ENCODE measurements at places on chromosomes 12 and 14. TPM values are rescaled to one million over a fixed set of nuclear protein-coding genes. Genes with fewer than 3 reads are reported as not detected.

- peak; percentile 27 for DNase-seq
- no peak overlapping the region for H3K27ac ChIP-seq
- H3K4me3 ChIP-seq: no peak overlapping the region
Measured at GRCh38 chr12:9940375-9940774, 8.2 kb upstream of the CLEC2A start.

- no peaks in the 10 kb centered on the region for H3K4me1 ChIP-seq
- no peaks in the 10 kb centered on the region for H3K27me3 ChIP-seq
- H3K4me3 ChIP-seq: no peak overlapping the region
- no peak for DNase-seq
Measured at GRCh38 chr14:67917006-67917405, 97.4 kb downstream of the RAD51B start.

DNA sequence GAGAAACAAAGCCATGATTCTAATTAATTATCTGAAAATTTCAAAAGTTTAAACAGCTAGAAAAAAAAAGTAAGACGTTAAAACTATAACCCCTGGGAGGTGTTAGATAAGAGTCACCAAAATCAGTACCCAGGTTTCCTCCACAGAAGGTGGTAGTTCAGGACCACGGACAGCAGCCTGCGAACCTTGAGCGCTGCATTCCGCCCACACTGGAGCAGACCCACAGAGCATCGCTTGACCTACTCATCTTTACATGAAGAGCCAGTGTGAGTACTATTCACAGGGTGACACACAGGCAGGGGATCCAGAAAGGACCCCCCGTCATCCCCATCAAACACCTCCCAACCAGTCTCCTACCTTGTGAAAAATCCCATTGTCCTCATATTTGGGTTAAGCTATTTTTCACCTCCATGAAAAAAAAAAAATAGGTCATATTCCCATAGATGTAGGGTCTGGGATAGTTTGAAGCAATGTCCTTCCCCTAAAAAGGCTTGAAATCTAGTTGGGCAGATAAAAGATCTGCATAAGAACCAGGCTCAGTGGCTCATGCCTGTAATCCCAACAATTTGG is 8.8 kb upstream of the CHGA start:
- DNase-seq: peak; percentile 16
- no peaks in the 10 kb centered on the region for H3K4me1 ChIP-seq
- H3K27me3 ChIP-seq: peaks cover 53% of the 10 kb centered on the region
- H3K36me3 ChIP-seq: no peaks in the 10 kb centered on the region

DNA sequence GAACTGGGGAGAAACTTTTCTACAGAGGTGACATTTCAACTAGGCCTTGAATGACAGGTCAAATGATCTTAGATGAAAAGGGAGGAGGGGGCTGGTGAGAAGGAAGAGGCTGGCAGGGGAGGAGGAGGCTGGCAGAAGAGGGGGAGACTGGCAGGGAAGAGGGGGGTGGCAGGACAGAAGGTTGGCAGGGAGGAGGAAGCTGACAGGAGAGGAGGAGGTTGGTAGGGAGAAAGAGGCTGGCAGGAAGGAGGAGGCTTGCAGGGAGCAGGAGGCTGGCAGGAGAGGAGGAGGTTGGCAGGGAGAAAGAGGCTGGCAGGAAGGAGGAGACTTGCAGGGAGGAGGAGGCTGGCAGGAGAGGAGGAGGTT is 63.4 kb upstream of the PPP4R3A start:
- H3K4me1 ChIP-seq: peaks cover 18% of the 10 kb centered on the region
- H3K36me3 ChIP-seq: no peaks in the 10 kb centered on the region
- no peak overlapping the region for H3K27ac ChIP-seq
- DNase-seq: no peak
- no peaks in the 10 kb centered on the region for H3K27me3 ChIP-seq

DNA sequence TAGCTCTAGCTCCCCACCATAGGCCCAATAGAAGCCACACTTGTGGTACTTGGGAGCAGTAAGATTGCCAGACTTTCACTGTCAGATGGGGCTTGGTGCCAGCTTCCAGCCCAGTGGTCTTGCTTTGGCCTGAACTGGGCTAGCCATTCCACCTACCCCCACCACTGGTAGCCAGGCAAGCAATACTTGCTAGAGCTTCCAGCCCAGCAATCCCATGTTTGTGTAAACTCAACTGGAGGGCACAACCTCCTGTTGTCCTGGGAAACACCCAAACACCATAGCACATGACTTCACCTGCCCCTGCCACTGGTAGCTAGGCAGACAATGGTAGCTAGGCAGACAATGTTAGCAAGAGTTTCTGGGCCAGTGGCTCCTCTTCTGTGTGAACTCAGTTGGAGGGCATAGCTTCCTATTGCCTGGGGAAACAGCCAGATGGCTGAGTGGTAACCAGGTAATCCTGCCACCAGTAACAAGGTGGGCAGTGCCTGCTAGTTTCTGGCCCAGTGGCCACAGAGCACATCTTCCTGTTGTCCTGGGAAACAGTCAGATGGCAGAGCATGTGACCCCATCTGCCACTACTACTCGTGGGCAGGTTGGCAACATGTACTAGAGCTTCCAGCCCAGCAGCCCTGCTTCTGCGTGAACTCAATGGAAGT is 5.6 kb upstream of the OR6C76 start:
- no peak overlapping the region for H3K27ac ChIP-seq
- no peak overlapping the region for H3K4me3 ChIP-seq
- no peaks in the 10 kb centered on the region for H3K4me1 ChIP-seq
- no peak for DNase-seq
- H3K36me3 ChIP-seq: no peaks in the 10 kb centered on the region

- H3K27ac ChIP-seq: no peak overlapping the region
- no peaks in the 10 kb centered on the region for H3K27me3 ChIP-seq
- no peak overlapping the region for H3K4me3 ChIP-seq
- peaks cover 66% of the 10 kb centered on the region for H3K36me3 ChIP-seq
- H3K4me1 ChIP-seq: peaks cover 16% of the 10 kb centered on the region
Measured at GRCh38 chr12:6667559-6668210, 4.8 kb upstream of the ING4 start.

GRCh38 chr12:32532422-32532821 is 133.1 kb downstream of the FGD4 start:
- H3K27me3 ChIP-seq: no peaks in the 10 kb centered on the region
- no peak overlapping the region for H3K27ac ChIP-seq
- peaks cover 32% of the 10 kb centered on the region for H3K4me1 ChIP-seq
- no peak for DNase-seq
- H3K4me3 ChIP-seq: no peak overlapping the region
- no peaks in the 10 kb centered on the region for H3K36me3 ChIP-seq

DNA sequence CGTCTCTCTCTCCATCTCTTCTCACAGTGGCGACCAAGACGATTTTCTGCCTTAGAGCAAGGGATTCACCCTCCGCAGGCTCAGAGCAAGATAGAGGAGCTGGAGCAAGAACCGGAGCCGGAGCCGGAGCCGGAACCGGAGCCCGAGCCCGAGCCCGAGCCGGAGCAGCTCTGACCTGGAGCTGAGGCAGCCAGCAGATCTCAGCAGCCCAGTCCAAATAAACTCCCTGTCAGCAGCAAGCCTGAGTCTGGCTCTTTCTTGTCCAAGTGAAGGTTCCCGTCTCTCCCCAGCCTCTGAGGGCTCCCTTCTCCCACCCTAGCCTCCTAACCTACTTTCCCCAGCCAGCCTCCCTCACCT is 5.9 kb downstream of the LAG3 start:
- H3K4me3 ChIP-seq: peak overlapping the region; percentile 93
- peaks cover 30% of the 10 kb centered on the region for H3K4me1 ChIP-seq
- DNase-seq: no peak
- no peaks in the 10 kb centered on the region for H3K36me3 ChIP-seq
- H3K27ac ChIP-seq: no peak overlapping the region
- H3K27me3 ChIP-seq: peaks cover 23% of the 10 kb centered on the region

Gene CLEC4E
- not detected for total RNA-seq

DNA sequence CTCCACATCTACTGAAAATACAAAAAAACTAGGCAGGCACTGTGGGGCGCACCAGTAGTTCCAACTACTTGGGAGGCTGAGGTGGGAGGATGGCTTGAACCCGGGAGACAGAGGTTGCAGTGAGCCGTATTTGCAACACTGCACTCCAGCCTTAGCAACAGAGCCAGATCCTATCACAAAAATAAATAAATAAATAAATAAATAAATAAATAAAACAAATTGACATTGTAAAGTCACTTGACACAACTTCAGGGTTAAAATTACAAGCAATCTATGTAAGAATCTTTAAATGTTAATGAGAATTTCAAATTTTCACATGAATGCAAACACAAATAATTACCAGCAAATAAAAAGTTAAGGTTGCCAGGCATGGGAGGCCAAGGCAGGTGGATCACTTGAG is 11.1 kb downstream of the ATXN2 start:
- no peak for DNase-seq
- H3K36me3 ChIP-seq: no peaks in the 10 kb centered on the region
- H3K27ac ChIP-seq: no peak overlapping the region
- no peak overlapping the region for H3K4me3 ChIP-seq
- H3K4me1 ChIP-seq: peaks cover 6% of the 10 kb centered on the region

GRCh38 chr14:44180975-44181374 is 326.1 kb downstream of the FSCB start:
- no peak overlapping the region for H3K27ac ChIP-seq
- no peaks in the 10 kb centered on the region for H3K27me3 ChIP-seq
- DNase-seq: no peak
- no peaks in the 10 kb centered on the region for H3K4me1 ChIP-seq
- no peak overlapping the region for H3K4me3 ChIP-seq
- H3K36me3 ChIP-seq: no peaks in the 10 kb centered on the region

Gene GRIN2B
- not detected for total RNA-seq

DNA sequence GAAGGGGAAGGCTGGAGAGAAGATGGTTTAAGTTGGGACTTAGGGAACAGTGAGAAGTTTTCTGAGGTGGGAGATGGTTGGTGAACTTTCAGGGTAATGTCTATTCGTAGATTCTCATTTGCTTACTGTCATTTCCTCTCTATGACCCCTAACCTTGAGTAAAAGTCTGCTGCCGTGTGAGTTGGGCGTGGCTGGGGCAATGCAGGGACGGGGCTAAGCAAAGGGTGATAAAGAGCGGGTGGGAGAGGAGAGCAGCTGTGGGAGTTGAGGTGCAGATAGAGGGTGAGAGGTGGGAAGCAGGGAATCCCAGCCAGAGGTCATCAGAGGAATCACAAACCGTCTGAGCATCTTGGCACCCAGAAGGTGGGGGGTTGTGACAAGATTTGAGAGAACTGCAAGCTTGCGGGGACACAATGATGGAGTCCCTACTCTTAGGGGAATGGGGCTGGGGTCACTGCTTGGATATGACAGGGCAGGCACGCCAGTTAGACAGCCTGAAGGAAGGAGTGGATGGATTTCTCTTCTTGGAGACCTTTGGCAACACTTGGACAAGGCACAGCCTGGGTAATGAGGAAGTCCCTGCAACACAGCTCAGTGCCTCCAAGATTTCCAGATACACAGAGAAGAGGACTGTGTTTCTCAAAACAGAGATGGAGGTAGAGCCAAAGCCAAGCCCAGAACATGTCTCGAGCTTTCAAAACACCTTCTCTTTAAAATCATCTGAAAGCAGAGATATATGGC is 45.9 kb upstream of the CTDSP2 start:
- peaks cover 6% of the 10 kb centered on the region for H3K27me3 ChIP-seq
- peaks cover 37% of the 10 kb centered on the region for H3K4me1 ChIP-seq
- peak overlapping the region; percentile 54 for H3K27ac ChIP-seq
- H3K4me3 ChIP-seq: no peak overlapping the region
- H3K36me3 ChIP-seq: no peaks in the 10 kb centered on the region

DNA sequence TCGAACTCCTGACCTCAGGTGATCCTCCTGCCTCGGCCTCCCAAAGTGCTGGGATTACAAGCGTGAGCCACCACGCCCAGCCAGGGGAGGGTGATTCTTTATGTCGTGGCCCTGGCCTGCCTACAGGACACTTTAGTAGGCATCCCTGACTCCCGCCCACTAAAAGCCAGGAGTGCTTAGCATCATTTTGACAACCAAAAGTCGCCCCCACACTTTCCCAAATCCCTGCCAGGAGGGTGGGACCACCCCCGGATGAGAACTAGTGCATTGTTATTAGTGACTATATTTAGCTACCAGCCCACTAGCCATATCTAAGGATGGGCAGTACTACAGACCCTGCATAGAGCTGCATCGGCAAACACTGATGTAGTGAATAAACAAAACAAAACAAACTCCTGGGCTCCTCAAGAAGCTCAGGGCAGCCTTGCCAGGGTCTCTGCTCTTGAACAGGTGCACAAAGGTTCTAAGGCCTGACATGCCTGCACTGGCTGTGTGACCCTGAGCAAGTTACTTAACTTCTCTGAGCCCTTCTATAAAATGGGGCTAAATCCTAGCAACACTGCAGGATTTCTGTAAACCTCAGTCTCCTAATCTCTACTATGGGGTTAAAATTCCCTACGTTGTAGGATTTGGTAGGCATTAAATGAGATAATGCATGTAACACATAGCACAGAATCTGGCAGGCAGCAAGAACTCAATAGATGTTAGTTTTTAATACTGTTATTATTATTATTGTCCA is 2.2 kb downstream of the CAMKK2 start:
- no peaks in the 10 kb centered on the region for H3K27me3 ChIP-seq
- peaks cover 25% of the 10 kb centered on the region for H3K4me1 ChIP-seq
- no peak for DNase-seq

Gene CLEC1B
- not detected for total RNA-seq

- no peaks in the 10 kb centered on the region for H3K36me3 ChIP-seq
- no peak for DNase-seq
- H3K4me1 ChIP-seq: no peaks in the 10 kb centered on the region
- H3K4me3 ChIP-seq: no peak overlapping the region
- no peak overlapping the region for H3K27ac ChIP-seq
Measured at GRCh38 chr14:83257466-83258439, 1724.1 kb upstream of the SEL1L start.

Gene LMNTD1
- total RNA-seq: not detected

- peaks cover 37% of the 10 kb centered on the region for H3K27me3 ChIP-seq
- peaks cover 6% of the 10 kb centered on the region for H3K36me3 ChIP-seq
- H3K27ac ChIP-seq: no peak overlapping the region
- DNase-seq: no peak
- H3K4me3 ChIP-seq: no peak overlapping the region
Measured at GRCh38 chr12:108000111-108000510, 129.0 kb upstream of the WSCD2 start.

GRCh38 chr14:76261371-76261811 is 109.7 kb downstream of the GPATCH2L start:
- H3K36me3 ChIP-seq: peaks cover 6% of the 10 kb centered on the region
- no peaks in the 10 kb centered on the region for H3K4me1 ChIP-seq
- H3K4me3 ChIP-seq: no peak overlapping the region
- DNase-seq: no peak

Gene AQP6
- not detected for total RNA-seq

GRCh38 chr14:102187568-102188001 is 47.9 kb downstream of the WDR20 start:
- no peak for DNase-seq
- no peaks in the 10 kb centered on the region for H3K27me3 ChIP-seq
- no peak overlapping the region for H3K27ac ChIP-seq
- H3K4me3 ChIP-seq: no peak overlapping the region
- H3K36me3 ChIP-seq: no peaks in the 10 kb centered on the region

Gene CD163
- total RNA-seq: 4.2 TPM

Data from naive thymus-derived CD8-positive, alpha-beta T cell (primary cell).